ENCODE measurements at places on chromosomes 16 and 17. TPM values are rescaled to one million over a fixed set of nuclear protein-coding genes. Genes with fewer than 3 reads are reported as not detected.

DNA sequence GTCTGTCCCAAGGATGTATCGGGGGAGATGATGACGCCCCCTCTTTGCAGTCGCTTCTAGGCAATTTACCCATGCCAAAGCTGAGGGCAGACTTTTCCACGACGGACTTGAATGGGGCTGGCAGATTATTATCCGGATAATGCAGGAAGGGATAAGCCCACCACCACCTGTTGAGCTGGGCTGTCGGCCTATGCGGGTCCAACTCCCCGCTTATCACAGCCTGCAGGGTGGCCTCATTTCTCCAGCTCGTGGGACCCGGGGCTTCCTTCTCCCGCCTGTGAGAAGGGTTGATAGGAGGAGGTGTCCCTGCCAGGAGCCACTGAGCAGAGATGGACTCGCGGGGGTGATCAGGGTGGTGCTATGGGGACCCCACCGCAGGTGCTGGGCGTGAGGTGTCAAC is 559 bp downstream of the CACNG5 start:
- DNase-seq, result no peak
- H3K4me3 ChIP-seq, result no peak overlapping the region
- H3K27me3 ChIP-seq, result peaks cover 40% of the 10 kb centered on the region
- no peak overlapping the region for H3K27ac ChIP-seq

- no peak overlapping the region for H3K27ac ChIP-seq
- no peaks in the 10 kb centered on the region for H3K27me3 ChIP-seq
- peaks cover 26% of the 10 kb centered on the region for H3K36me3 ChIP-seq
- peaks cover 26% of the 10 kb centered on the region for H3K4me1 ChIP-seq
- H3K4me3 ChIP-seq, result no peak overlapping the region
Observed at GRCh38 chr16:30974348-30974747, 10.7 kb upstream of the HSD3B7 start.

DNA sequence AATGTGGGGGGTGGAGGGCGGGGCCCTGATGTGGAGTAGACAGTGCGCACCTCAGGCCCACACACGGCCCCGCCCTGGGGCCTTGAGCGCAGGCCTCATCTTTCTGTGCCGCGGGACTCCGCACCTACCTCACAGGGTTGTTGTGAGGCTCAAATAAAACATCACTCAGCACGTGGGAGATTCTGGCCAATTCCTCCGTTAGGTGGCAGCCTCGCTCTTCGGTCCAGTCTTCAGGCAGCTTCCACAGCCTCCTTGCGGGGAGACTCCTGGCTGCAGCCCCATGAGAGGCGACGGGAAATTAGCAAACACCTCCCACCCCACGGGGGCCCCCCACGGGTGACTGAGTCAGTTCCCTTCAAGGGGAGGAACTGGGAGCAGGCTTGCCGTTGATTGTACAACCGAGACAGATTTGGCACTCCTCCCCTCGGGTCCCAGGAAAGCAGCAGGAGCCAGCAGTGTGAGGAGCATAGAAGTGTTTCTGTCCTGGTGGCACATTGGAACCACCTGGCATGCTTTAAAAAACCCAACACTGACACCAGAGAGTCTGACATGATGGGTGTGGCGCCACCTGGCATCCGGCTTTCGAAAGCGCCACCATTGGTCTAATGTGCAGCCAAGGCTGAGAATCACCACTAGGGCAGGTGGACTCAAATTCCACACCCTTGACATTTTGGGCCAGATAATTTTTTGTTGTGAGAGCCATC is 7.6 kb downstream of the MRM1 start:
- H3K4me1 ChIP-seq, result peaks cover 34% of the 10 kb centered on the region
- no peak overlapping the region for H3K4me3 ChIP-seq
- H3K36me3 ChIP-seq, result peaks cover 18% of the 10 kb centered on the region
- DNase-seq, result no peak

DNA sequence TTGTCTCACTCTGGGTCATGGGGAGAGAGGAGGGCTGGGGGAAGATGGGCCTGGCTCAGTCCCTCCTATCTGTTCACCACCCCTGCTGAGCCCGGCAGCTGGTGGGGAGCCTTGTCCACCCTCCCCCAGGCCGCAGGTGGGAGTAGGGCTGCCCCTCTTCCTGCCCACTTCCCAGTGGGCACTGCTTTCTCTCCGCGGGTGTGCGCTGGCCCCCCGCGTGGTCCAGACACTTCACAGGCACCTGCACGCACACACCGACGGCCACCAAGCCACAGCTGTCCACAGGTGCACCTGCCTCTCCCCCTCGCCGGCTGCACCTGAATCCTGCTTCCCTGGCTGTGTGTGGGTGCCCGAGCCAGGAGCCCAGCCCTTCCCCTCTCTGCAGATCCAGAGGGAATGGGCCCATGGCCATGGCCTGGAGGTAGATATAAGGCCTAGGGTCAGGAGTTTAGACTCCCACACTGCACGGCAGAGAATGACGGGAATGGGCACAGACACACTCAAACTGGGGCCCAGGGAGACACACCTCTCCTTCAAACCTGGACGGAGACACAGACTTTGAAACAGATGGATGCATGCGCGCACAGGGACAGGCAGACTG is 2.0 kb downstream of the NHERF2 start:
- no peak for DNase-seq
- H3K36me3 ChIP-seq, result no peaks in the 10 kb centered on the region
- no peak overlapping the region for H3K4me3 ChIP-seq
- no peak overlapping the region for H3K27ac ChIP-seq
- H3K4me1 ChIP-seq, result peaks cover 10% of the 10 kb centered on the region
- H3K27me3 ChIP-seq, result no peaks in the 10 kb centered on the region

SHISA9 gene
- polyA plus RNA-seq, result not detected

SLC2A4 gene
- polyA plus RNA-seq, result not detected

CHST5 gene
- not detected for polyA plus RNA-seq

MYADML2 gene
- polyA plus RNA-seq, result not detected
